Hematopoietic multipotent progenitor cell (in vitro differentiated cells): ENCODE measurements at places on chromosomes 6 and 20.

GRCh38 chr6:12113190-12113577 lies 101.1 kb downstream of the HIVEP1 start:
- DNase-seq: no peak

GRCh38 chr6:136326038-136326553 lies 36.5 kb upstream of the BCLAF1 start:
- no peak for DNase-seq

DNA sequence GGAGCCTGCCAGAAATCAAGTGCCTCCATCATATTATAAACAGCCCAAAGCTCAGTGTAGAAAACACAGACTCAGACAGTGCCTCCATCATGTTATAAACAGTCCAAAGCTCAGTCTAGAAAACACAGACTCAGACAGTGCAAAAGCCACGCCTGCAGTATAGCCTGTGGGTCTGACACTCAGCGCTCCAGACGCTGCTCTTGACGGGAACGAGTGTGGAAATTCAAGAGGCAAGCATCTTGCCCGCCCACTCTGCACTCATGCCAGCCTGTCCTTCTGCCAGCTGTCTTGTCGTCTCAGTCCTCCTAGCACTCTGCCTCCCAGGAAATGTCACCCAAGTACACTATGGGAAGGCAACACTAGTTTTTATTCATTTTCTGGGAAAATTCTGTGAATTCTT lies 274.2 kb upstream of the CDH4 start:
- DNase-seq: no peak

- no peak for DNase-seq
Measured at GRCh38 chr6:79946272-79947190, 822 bp downstream of the ELOVL4 start.

DNA sequence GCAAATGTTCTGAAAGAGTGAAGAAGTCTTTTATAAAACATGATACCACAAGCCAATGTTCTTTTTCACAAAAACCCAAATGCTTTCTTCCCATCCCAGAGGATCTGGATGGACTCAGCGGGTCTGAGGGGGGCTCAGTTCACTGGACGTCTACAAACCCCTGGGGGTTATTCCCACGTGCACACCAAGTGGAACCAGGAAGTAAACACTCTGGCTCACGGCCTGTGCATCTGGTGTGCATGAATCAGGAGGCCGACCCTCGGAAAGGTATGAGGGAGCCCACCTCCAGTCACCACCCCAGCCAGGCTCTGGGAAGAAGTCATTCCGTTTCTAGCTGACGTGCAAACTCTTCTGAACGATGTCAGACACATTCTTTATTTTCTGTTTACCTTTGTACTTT lies 252.2 kb downstream of the DLL1 start:
- DNase-seq: no peak

DNA sequence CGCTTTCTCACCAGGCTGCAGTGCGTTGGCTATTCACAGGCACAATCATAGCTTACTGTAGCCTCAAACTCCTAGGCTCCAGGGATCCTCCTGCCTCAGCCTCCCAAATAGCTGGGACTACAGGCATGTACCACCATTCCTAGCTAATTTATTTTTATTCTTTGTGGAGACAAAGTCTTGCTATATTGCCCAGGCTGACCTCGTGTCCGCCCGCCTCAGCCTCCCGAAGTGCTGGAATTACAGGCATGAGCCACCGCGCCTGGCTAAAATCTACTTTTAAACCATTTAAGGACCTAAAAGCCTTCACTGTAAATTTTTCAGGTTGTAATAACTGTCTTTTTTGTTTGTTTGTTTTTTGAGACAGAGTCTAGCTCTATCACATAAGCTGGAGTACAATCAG lies 15.2 kb downstream of the SAMHD1 start:
- no peak for DNase-seq

DNA sequence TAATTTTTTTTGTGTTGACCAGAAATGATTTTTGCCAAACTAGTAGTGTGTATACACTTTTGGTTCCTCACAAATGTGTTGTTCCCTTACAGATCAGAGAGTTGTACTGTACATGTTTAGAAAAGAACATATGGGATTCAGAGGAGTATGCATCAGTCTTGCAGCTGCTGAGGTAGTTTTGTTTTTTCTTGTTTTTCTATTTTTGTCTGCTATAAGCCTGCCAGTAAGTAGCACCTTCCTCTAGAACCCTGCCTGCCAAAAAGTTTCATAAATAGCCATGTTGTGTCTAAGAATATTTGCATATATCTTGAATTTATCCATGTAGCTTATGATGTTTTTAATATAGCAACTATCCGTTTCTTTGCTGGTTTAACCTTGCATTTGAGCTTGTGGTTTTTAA lies 46.4 kb downstream of the ORC3 start:
- no peak for DNase-seq

- no peak for DNase-seq
Measured at GRCh38 chr6:5855787-5856470, 150.8 kb downstream of the NRN1 start.

- no peak for DNase-seq
Measured at GRCh38 chr20:52665441-52665840, 306.7 kb upstream of the TSHZ2 start.

DNA sequence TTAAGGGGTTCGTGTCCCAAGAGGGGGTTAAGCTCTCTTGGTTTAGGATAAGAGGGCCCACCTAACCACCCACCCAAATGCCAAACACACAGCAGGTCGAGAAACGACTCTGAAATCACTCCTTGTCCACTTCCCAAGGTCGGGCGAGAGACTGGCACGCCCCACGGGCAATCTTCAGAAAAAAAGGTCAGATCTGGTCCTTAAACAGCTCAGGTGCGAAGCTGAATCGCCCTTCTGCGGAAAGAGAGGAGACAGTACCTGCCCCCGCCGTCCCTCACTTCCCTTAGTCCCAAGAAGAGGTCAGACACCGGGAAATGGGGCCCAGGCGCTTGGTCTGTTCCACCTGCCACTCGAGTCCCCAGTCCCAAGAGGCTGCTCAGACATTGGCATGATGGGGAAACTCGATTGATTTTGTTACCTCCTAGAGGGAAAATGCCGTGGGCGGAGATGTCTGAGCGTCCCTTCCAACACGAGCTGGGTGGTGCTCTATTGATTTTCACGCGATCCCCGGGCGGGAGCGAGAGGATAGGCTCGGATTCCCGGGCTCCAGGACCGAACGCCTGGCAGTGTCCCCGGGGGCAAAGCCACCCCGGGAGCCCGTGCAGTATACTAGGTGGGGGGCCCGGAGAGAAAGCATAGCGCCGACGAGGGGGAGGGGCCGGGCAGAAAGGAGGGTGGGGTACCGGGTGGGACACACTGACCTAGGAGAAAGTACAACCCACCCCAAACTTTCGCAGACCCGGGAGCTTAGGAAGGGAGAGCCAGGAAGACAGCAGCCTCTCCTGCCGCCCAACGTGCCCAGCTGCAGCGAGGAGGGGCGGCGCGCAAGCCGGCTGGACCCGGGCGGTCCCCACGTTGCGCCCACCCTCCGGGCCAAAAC lies 1.1 kb upstream of the SAMD5 start:
- DNase-seq: no peak

DNA sequence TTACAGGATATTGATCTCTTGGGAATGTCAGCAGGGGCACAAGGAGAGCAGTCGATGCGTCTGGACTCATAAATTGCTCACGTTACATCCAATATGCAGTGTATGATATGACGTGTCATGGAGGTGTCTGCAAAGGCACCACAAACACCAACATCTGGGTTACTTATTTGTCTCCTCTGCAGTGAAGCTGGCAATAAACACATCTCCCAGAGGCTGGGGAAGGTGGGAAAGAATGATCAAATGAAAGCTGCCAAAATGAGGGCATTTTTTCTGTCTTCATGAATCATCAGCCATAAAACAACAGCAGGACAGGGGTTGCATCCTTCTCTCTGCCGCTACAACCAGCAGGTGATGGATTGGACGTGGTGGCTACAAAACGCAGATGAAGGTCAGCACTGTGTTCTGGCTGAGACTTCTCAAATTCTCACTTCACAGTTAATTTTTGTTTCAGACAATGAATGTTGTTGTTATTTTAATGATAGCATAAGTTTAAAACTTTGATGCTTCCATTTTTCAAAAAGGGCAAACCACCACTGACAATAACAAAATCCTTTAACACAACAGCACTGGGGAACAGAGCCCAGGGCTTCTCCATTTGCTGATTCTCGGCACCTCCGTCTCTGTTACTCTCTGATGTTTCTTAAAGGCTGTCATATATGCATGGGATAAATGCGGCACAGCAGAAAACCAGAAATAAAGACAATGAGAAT lies 47.5 kb downstream of the ERMARD start:
- no peak for DNase-seq

DNA sequence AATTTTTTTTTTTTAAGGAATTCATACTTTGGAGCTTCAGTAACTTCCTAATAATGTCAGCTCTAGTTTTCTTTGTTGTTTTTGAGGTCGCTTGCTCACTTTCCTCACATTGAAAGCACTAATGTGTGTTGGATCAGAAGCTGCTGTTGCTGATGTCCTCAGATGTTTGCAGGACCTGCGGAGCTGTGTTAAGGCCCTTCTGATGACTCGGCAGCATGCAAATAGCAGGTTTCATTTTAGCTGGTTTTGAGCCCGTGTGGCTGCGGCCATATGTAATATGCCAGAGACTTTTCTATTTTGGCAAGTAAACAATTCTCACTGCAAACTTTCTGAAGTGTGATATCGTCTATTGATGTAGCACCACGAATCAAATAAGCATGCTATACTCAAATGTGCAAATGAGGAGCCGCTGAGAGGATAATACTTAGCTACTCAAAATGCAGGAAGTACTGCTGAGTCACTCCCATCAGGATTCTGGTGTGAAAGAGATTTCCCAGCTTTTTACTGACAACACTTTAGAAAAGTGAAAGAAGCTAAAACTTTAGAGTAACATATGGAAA lies 187.8 kb downstream of the SASH1 start:
- DNase-seq: peak; percentile 58

DNA sequence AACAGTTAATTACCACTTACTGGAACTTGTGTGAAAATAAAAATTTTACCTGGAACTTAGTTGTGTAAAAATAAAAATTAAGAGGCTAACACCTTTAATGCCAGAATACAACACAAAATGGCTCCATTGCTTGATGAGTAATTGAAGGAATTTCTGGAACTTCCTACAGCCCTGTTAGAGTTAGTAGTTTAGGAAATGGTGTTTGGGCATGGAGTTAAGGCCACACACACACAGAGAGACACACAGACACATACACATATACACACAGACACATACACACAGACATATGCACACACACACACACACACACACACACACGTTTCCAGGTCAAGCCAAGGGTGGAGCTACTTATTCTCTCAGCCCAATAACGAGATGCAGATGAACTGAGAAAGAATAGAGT lies 20.6 kb upstream of the CST3 start:
- DNase-seq: no peak

DNA sequence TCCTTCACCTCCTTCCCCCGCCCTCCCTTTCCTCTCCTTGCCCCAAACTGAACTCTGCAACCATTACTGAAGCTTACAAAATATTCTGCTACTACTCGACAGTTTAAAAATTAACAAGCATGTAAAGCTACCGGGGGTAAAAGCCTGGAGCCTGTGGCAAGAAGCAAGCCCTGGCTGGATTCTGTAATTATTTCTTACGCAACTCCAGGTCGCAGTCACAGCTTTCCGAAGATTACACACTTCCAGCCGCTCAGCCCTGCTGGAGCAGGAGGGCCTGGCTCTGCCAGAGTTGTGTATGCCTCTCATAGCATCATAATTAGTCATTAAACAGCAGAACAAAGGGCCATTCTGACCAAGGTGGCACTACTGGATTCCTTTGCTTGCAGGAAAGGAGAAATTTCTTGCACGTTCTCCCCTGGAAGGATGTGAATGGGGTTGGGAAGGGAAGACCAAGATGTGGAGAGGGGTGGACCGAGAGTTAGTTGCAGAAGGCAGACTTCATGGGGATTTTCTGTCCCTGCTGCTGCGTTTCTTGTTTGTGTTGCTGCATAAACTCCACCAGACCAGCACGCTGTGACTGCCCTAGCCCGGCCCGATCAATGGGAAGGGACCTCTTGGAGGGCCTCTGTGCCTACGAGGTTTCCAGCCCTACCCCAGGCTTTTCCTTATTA lies 23.6 kb downstream of the FOXQ1 start:
- no peak for DNase-seq

DNA sequence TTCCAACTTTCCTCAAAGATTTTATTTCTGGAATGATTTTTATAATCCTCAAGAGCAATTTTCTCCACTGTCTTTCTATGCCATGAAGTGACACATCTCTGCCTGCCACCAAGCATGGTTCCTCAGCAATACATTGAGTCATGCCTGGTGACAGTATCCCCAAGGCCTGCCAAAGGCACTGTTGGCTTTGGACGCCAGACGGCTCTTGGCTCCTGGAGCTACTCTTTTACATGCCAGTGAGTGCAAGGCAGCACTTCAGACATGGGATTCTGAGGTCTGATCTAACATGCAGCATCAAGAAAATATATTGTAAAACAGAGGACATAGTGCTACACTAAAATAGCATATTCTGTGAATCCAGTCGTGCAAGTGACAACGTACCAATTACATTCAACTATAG lies 20.1 kb upstream of the PLEKHG1 start:
- DNase-seq: no peak

DNA sequence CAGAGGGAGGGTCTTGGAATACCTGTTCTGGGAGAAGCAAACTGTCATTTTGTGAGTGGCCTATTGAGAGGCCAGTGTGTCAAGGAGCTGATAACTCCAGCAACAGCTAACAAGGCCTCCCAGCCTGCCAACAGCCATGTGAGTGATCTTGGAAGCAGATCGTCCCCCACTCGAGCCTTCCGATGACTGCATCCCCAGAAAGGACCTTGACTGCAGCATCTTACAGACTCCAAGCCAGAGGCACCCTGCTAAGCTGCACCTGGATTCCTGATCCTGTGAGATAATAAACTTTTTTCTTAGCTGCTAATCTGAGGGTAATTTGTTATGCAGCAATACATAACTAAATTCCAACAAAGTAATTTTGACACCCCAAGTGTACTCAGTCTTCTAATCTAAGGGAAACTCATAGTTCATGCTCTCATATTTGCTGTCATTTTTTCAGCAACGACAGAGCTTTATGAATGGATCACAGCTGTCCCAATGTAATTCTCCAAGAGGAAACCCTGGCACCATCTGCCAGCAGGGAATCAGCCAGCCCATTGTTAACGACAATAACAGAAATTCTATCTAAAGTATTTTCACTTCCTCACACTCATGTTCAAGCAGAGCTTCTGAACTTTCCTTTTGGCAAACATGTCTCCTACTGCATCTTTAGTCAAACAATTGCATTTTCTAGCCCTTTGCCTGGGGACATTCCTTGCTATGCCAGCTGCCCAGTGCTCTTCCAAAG lies 470.2 kb upstream of the BTBD3 start:
- DNase-seq: no peak

- no peak for DNase-seq
Measured at GRCh38 chr6:17601386-17601703, 1.2 kb downstream of the FAM8A1 start.

DNA sequence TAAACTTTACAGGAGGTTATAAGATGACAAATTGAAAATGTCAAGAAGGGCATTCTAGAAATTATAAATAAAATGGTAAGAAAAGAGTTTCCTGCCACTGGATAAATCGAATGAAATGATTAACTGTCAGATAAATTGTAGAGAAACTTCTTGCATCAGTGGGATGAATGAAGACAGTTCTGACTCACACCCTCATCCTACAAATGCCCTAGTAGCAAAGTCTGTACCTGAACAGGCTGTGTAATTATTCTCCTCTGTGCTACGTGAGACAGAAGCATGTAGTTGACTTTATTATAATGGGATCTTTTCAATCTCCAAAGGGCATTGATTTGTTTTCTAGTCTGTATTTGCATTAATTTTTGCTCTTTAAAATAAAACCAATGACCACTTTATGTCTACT lies 47.3 kb downstream of the IYD start:
- DNase-seq: no peak
